ENCODE measurements at places on chromosomes 1 and 21.

- no peak for DNase-seq
These were observed 4.5 kb downstream of the PAFAH2 start for GRCh38 chr1:25993197-25993951.

- DNase-seq, result no peak
These were observed 431 bp upstream of the C1orf52 start for GRCh38 chr1:85259912-85260274.

- no peak for DNase-seq
These were observed 281.6 kb upstream of the FMN2 start for GRCh38 chr1:239810061-239810481.

DNA sequence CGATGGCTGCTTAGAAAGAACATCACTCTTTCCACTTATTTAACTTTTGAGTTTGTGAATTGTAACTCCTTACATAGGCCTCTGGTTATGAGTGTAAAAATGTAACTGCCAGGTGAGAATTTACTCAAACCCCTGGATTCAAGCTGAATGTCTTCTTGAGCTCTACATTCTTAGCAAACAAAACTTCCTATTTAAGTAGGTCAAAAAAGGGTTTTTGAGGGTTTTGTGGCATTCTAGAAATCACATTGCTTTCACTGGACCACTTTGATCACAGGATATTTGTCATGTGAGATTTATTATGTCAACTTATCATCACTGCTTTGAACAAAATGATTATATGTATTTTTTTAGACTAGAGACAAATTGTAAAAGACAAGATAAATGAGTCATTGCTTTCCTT lies 5.7 kb downstream of the IL23R start:
- DNase-seq, result no peak

- no peak for DNase-seq
These were observed 1013.5 kb downstream of the KCNT2 start for GRCh38 chr1:195594773-195595172.

DNA sequence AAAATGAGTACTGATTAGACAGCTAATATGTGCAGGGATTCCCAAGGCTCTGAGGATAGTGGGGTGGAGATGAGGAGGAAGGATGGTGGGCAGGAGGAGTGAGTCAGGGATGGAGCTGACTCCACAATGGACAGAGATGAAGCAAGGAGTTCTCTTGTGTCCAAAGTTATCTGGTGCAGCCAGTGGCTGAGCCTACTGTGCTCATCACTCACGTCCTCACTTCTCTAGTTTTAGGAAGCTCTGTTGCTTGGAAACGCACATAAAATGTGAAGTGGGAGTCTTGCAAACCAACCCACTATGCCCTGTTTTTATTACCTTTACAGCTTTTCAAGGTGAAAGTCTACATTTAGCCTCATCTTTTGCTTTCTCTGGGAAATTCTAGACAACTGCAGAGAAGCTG lies 36.5 kb upstream of the SAMD13 start:
- DNase-seq, result no peak

DNA sequence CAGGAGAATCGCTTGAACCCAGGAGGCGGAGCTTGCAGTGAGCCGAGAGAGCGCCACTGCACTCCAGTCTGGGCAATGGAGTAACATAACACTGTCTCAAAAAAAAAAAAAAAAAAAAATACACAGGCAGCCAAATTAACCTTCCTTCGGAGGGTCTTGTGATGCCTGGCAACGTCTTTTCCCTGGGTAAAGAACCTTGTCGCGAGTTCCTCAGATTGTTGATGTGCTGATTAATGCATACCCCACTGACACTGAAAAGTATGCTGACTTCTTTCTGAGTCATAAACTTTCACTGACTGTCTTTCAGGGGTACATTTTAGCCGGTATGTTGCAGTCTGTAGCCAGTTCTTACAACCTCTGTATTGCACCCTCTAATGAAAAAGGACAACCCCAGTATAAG lies 95.1 kb upstream of the SOD1 start:
- no peak for DNase-seq

GRCh38 chr1:67559222-67559700 lies 125.7 kb upstream of the GADD45A start:
- DNase-seq, result no peak
